NCI-H460 (cell line): ENCODE measurements at places on chromosomes 3 and 15. TPM values are rescaled to one million over a fixed set of nuclear protein-coding genes. Genes with fewer than 3 reads are reported as not detected.

SI gene
- total RNA-seq: not detected in 2 replicates

SPTBN5 gene
- 0.06 and 0.10 TPM in 2 replicates for total RNA-seq

NEO1 gene
- total RNA-seq: 8.0 and 8.2 TPM in 2 replicates

MINAR1 gene
- 0.61 and 0.84 TPM in 2 replicates for total RNA-seq

TP53BP1 gene
- 22.1 and 23.3 TPM in 2 replicates for total RNA-seq

FBLN2 gene
- total RNA-seq: not detected in 2 replicates

STRC gene
- 0.17 and 0.22 TPM in 2 replicates for total RNA-seq

LZTFL1 gene
- total RNA-seq: 19.4 and 25.2 TPM in 2 replicates

UBL7 gene
- 39.8 and 47.7 TPM in 2 replicates for total RNA-seq
